Stimulated activated CD4-positive, alpha-beta T cell treated with anti-CD3 and anti-CD28 coated beads, Interleukin-12 subunit alpha, Interleukin-12 subunit beta, amount 100 ng/mL, for 4 hours (primary cell): ENCODE measurements at places on chromosomes 3 and 15.

DNA sequence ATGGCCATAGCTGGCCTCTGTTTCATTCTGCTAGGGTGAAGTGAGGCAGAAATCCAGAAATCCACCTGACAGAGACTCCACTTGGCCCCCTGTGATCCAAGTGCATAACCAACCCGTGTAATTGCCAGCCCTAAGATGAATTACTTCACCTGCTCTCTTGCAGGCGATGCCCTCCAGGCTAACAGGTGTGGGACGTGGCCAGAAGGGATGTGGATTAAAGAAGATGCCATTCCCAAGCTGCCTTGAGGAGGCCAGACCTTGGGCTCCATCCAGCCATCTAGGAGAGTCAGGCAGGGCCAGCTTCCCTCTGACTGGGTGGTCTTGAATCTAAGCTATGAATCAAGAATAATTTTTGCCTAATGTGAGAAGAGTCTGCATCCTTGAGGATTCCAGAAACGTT lies 154.5 kb upstream of the BNIP2 start:
- DNase-seq = no peak

DNA sequence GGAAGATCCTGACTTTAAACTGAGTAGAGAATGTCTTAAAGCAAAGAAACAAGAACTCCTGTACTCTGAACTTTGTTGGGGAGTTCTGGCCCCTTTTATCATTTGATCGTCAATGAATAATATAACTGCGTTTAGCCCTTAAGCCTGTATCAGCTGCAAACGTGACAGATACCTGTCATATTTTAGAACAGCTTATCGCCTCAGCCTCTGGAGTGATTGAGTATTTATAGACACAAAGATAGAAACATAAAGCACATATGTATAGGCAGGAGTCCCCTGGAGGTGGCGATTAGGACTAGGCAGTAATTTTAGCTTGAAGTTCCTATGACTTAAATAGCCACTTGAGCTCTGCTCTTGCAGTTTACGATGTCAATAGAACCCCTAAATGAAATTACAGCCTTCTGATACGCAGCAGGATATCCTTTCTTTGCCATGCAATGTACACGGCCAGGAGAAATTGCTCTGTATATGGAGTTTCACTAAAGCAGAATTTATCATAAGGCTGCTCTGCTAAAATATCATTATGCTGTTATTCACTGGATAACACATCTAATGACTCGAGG lies 321.8 kb downstream of the TIGIT start:
- DNase-seq = no peak

DNA sequence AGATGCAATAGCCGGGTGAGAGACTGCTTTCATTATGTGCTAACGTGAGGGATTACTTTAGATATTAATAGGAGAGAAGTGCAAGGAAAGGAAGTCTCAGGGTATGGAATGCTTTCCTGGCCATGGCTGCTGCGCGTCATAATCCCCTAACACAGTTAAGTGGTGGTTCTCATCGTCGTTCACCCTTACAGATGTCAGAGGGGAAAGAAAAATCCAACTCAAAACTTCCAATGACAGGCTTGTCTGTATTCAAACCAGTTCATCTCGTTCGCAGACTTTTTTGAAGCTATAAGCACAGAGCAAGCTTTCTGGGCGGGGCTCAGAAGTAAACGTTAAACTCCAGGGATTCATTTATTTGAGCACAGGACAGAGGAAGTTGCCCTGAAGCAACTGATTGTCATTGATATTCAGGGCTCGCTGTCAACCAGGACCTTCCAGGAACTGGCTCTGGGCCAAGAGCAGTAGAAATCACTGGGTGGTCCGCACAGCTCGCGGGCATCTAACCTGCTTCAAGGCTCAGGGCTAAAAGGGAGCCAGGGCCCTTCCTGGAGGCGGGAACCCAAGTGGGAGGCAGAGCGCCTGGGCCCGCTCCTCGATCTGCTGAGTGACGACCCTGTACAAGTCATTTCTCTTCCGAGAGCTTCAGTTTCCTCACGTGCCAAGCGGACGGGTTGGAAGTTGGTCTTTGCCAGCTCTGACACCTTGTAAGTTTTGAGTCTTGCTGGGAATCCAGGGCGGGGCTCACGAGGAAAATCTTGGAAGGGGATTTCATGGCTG lies 1.1 kb upstream of the LPP start:
- DNase-seq = no peak

DNA sequence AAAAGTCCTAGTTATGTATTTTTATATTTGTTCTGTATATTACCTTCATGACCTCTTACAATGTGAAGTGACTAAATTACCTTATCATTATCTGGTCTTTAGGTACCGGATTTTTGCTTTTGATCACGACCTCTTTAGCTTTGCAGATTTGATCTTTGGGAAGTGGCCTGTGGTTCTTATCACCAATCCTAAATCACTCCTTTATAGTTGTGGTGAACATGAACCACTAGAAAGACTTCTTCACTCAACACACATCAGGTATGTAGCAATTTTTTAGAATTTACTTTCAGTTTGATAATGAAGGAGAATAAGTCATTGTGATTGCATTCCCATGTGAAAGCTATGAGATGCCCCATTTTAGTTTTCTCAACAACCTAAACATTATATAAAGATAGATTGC lies 18.3 kb downstream of the TMEM62 start:
- DNase-seq = no peak

- DNase-seq = peak; percentile 75
Observed at GRCh38 chr3:97971679-97972567, at the start of gene RIOX2. Gene RIOX2 (minus strand): TSS chr3:97972431. CDS start chr3:97967593, 4,838 bp downstream.

DNA sequence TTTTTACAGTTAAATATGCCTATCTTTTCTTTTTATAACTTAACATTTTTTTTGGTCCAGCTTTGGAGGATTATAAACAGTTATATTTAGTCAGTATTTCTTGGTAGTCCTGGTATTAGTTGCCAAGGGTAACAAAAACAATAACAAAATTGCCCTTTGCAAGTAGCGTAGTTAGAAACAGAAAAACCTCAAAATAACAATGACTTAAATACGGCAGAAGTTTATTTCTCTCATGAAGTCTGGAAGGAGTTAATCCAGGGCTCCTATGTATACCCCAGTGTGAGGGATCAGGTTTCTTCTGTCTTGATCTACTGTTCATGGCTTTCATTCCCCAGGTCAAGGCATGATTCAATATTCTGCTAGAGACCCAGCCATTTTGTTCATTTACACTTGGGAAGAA lies 14.1 kb upstream of the MYH15 start:
- no peak for DNase-seq
